MM.1S (cell line): ENCODE measurements at places on chromosomes 3 and 15.

GRCh38 chr3:115680803-115681345 is 57.6 kb downstream of the GAP43 start:
- DNase-seq, result no peak

- DNase-seq, result no peak
Measured at GRCh38 chr3:110456438-110457138, 615.0 kb upstream of the NECTIN3 start.

DNA sequence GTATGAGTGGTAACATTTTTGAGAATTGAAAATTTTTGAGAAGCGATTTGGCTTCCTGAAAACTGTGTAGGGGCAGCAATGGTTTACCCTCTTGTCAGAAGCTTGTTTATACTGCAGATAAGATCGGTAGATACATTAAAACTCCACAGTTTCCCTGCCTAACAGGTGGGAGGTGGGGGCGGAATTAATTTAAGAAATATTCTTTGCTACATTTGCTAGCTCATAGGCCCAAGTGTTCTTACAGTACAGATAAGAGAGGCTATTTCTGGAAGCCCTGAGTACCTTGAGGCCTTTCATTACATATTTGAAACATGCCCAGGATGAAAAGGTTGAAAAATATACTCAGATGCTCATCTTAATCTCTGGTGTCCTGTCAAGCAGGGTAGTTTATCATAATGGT is 285.5 kb downstream of the UBE2E2 start:
- no peak for DNase-seq

- no peak for DNase-seq
Measured at GRCh38 chr15:76178296-76179000, 118.7 kb downstream of the TMEM266 start.

DNA sequence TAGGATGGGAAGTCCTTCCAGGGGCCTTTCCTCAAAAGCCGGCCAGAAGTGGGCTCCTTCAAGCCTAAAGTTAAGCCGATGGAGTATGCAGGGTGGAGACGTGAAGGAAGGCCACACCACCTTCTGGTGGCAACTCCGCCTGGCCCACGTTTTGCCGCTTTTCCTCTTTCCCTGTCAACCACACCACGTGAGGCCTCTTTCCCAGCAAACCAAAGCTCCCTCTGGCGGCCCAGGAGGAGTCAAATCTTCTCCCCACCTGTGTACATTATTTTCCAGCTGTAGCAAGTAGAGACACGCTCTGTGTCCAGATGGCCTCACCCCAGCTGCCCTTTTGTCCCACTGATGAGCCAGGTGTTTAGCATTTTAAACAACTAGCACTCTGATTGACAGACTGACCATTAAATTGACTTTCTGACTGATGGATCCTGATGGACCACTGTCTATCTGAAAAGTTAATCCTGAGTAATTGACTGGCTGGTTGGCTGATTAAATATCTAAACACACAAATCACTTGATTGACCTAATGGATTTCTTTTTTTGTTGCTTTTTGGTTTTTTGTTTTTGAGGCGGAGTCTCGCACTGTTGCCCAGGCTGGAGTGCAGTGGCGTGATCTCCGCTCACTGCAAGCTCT is 59.6 kb upstream of the ZBTB38 start:
- DNase-seq, result no peak
